ENCODE measurements at places on chromosomes 3 and 15.

DNA sequence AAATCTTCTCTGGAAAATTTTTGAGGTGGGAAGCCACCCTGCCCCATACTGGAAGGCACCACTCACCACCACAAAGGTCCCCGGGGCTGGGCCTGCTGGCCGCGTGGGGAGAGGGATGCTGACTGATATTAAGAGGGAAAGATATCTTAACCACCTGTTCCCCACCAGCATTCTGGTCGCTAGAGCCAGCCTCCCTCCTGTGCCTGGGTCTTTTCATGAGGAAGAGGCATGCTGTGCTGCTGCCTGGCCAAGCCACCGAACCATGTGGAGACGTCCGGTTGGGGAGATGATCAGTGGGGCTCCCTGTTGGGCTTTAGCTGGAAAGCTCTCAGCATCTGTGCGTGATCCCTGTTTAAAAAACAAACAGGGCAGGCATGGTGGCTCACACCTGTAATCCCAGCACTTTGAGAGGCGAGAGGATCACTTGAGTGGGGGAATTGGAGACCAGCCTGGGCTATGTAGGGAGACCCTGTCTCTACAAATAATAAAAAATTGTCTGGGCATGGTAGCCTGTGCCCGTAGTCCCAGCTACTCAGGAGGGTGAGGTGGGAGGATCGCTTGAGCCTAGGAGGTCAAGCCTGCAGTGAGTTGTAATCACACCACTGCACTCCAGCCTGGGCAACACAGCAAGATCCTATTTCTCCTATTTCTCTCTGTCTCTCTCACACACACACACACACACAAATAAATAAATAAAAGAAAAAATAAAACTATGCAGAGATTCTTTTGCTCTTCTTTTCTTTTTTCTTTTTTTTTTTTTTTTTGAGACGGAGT is 1.0 kb downstream of the KLHL18 start:
- no peak for DNase-seq

GRCh38 chr15:26382444-26383072 is 390.3 kb downstream of the GABRB3 start:
- DNase-seq = no peak

DNA sequence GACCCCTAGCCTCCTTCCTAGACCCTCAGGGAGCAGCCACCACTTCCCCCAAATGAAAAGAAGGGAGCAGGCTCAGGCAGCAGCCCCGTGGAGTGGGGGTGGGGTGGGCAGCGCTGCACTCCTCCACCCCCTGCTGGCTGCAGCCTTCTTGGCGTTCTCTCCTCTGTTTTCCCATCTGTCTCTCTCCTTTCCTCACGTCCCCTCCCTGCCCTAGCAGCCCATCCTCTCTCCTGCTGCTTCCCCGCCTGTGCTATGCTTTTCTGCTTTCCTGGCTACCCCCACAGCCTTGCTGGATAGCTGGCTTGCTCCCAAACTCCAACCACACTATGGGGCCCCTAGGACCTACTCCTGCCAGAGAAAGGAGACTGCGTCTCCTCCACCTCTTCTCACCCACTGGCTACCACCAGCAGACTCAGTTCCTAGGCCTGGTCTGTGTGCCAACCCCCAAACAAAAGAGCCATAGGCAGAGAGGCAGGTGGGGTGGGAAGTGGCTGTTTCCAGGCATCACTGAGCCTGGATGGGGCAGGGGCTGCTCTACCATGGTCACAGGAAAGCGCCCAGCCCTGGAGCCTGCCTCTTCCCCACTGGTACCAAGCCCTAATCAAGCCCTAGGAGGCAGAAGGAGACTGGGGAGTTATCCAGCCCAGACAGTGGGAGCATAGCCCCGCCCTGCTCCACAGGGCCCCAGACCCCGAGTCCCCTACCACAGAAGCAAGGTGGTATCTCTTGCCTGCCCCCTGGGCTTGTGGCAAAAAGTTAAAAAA is 3.4 kb upstream of the DISP2 start:
- peak; percentile 56 for DNase-seq

DNA sequence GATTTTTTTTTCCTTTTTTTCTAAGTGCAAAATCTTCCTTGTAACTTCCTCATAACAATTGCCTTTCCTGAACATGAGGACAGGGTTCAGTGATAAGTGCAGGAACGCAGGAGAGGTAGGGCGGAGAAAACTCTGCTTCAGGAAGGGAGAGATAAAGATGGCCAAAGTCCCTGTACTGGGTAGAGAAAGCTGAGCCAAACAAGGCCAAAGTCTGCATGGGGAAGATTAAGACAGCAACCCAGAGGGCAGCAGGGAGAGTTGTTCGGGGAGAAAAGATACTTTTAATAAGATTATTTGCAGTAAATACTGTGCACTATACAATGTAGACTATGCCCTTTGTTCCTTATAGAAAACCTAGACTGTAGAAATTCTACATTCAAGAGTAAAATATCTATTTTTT is 55.4 kb upstream of the LRRFIP2 start:
- no peak for DNase-seq

DNA sequence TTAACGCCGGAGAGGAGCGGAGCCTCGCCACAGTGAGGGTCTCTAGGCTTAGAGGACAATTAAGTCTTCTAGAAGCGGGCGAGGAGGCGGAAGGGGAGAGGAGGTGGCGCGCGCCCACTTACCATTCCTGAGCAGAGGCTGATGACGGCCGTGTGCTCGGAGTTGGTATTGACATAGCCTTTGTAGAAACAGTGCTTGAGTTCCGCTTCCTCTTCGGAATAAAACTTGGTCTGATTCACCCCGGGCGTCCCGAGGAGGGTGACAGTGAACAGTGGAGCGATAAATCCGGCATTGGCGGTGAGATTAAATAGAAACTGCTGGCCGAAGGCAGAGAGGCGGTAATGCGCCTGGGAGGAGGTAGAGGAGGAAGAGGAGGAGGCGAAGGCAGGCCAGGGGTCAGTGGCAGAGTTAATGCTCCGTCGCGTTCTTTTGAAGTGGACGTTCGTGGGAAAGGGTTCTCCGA is 1.3 kb downstream of the ADAMTS9 start:
- peak; percentile 38 for DNase-seq

- peak; percentile 7 for DNase-seq
Measured at GRCh38 chr3:40615110-40615915, 90.6 kb downstream of the ZNF621 start.

GRCh38 chr3:181292984-181293383 is 303.4 kb upstream of the DNAJC19 start:
- DNase-seq = no peak

GRCh38 chr15:50189633-50190032 is 7.6 kb downstream of the SLC27A2 start:
- no peak for DNase-seq

DNA sequence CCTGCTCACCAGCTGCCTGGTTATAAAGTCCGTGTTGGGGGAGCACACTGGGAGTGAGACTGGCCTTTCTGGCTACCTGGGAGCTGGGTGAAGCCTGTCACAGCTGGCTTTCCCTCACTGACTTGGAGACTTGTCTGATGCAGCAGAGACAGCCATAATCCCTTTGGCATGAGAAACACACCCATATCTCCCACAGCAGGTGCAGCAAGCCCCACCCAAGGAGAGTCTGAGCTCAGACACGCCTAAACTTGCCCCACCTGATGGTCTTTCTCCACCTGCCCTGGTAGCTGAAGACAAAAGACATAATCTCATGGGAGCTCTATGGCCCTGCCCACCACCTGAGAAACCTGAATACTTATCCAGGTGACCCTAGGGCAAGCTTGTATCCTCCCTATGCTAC is 54.8 kb downstream of the NMD3 start:
- DNase-seq = peak; percentile 92

GRCh38 chr3:104388619-104389018 is 978.1 kb upstream of the ALCAM start:
- peak; percentile 1 for DNase-seq

- DNase-seq = peak; percentile 67
Measured at GRCh38 chr15:65044724-65045481, at the start of gene SLC51B. SLC51B (plus strand) TSS chr15:65045387; CDS start chr15:65050005, 4,618 bp downstream.

DNA sequence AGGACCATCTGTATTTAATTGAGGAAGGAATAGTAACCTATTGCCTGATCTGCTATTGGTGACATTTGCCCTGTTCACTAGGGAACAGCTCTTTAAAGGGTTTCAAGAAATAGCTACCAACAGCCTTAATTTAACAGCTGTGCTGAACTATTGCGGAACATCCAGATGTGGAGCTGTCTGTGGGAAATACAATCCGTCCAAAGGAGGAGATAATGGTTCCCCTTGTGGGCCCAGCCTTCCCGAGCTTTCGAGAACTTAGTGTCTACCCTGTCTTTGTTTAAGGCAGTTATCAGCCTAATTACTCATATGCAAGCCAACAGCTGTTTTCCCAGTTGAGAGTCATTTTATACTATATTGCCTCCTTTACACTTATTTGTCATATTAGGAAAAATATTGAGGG is 398.6 kb downstream of the WDR72 start:
- DNase-seq = no peak

- DNase-seq = no peak
Measured at GRCh38 chr3:100882571-100882984, 110.6 kb downstream of the ABI3BP start.
